ENCODE measurements at places on chromosomes 12 and 14.

GRCh38 chr12:63066782-63067181, 84.2 kb downstream of the AVPR1A start:
- no peak for DNase-seq

- DNase-seq: no peak
Measured at GRCh38 chr14:39396448-39396847, 35.8 kb downstream of the FBXO33 start.

DNA sequence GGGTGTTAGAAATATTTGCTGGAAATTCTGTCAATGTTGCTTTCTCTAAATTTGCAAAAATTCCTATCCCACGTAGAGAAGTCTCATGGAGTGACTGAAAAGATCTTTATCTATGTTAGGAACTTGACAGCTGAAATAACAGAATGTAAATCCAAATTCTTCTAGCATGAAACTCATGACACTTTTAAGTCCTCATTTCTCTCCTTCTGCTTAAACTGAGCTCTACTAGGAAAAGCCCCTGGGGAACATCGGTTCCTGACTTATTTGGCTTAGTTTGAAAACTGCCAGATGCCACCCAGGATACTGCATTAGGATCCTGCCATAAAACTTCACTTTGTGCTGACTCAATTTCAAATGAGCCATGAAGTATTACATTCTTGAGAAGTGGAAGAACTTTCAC, 426.0 kb downstream of the GALC start:
- no peak for DNase-seq

GRCh38 chr14:67151082-67151666, 38.1 kb upstream of the GARIN2 start:
- no peak for DNase-seq

GRCh38 chr12:54561164-54561563, 11.8 kb downstream of the PDE1B start:
- no peak for DNase-seq

DNA sequence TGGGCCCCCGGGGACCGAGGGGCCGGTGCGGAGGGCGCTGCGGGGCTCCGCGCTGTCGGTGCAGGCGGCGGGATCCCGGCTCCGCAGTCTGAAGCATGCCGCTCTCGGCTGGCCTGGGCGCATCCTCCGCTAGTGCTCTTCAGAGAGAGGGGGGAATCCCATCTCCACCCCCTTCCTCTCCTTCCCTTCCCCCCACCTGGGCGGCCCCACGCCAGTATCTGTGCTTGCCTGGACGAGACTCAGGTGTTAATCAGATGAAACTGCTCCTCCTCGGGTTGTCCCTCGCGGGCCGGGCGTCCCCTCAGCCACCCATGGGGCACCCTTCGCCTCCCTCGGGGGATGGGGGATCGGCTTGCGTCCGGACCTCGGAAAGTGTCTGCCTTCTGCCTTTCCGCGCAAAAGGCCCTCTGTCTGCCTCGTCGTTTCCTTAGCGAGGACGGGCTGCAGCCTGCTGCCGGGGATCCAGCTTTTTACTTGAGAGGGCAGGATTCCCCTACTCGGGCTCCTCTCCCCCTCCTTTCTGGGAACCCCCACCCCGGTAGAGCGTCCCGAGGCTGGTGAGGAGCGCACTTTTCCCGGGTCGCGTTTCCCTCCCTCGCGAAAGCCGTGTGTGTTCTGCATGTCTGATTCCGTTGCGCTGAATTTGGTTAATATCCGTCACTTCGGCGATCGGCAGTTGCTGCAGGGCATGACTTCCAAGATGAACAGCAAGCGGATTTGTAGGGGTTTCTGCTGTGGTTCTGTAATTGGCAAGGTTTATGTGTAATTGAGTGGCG, 1.1 kb downstream of the GPHN start:
- no peak for DNase-seq

GRCh38 chr12:94152292-94153078, 4.1 kb downstream of the PLXNC1 start:
- DNase-seq: no peak

GRCh38 chr12:62744551-62744950, 190.4 kb downstream of the PPM1H start:
- no peak for DNase-seq

DNA sequence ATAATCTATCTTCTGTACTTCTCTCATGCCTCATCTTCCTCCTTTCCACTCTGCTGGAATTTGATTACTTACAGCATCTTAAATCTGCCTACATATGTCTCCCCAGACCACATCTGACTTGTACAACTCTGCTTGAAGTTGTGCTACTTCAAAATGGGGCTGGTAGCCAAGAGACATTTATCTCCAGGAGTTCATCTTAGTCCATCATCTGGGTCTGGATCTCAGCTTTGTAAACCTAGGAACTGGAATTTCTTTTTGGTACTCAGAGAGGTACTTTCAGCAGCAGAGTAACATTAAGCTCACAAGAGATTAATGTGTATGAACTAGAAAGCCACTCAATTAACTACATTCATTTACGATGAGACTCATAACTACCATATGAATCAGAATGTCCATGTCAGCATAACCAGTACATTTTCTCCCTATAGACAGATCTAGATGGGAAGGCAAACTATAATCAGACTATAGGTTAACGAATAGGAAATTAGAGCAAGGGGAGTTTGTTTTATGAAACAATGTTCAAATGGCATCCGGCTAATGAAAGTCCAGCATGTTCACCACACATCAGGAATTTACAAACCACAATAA, 178.8 kb downstream of the CEP128 start:
- DNase-seq: no peak

DNA sequence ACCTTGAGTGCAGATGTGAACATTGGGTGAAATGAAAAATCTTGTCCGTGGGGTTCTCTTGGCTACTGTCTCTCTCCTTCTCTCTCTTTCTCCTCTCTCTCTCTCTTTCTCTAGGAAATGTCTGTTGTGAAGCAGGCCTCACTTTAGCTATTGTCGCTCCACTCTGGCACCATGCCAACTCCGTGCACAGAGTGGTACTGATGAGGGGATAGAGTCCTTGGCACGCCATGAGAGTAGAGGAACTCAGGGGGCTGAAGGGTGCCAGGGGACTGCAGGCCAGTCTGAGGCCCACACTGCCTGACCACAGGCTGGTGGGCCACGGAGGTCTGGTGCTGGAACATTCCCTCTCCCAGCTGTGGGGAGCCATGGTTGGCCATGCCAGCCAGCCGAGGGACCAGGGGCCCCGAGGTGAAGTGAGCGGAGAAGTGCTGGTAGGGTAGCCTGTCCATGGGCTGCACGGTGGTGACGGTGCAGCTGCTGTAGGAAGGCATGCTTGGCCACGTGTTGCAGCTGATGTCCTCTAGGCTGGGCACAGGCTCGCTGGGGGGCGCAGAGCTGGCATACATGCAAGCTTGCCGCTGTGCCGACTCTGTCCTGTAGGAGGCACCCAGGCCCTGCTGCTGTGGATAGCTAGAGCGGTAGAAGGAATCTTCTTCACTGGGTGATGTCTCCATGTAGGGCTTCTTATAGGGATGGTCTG, 50.4 kb downstream of the TBX5 start:
- DNase-seq: no peak

- DNase-seq: no peak
Measured at GRCh38 chr14:71586131-71586897, 345.9 kb upstream of the RGS6 start.

GRCh38 chr12:116144384-116144783, 133.1 kb downstream of the MED13L start:
- no peak for DNase-seq

DNA sequence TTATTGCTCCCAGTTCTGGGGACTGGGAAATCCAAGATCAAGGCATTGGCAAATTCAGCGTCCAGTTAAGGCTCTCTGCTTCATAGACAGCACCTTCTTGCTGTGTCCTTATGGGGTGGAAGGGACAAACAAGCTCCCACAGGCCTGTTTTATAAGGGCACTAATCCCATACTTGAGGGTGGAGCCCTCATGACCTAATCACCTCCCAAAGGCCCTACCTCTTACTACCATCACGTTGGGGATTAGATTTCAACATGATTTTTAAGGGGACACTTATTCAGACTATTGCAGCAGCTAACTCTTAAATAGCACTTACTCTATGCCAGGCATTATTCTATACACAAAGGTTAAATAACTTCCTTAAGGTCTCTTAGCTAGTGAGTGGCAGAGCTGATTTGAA, 17.3 kb downstream of the TOGARAM1 start:
- no peak for DNase-seq

DNA sequence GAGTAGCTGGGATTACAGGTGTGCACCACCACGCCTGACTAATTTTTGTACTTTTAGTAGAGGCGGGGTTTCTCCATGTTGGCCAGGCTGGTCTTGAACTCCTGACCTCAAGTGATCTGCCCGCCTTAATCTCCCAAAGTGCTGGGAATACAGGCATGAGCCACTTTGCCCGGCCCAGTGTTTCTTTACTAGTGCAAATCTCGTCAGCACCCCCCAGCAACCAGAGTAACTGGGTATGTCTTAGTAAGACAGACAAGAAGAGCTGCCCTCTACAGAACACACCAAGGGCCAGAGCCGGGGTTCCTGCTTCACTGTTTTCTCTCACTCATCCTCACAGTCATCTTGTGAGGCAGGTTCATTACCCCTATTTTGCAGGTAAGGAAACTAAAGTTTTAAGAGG, 78.5 kb upstream of the GPR68 start:
- no peak for DNase-seq

GRCh38 chr12:125329239-125330102, 264.2 kb downstream of the AACS start:
- no peak for DNase-seq

DNA sequence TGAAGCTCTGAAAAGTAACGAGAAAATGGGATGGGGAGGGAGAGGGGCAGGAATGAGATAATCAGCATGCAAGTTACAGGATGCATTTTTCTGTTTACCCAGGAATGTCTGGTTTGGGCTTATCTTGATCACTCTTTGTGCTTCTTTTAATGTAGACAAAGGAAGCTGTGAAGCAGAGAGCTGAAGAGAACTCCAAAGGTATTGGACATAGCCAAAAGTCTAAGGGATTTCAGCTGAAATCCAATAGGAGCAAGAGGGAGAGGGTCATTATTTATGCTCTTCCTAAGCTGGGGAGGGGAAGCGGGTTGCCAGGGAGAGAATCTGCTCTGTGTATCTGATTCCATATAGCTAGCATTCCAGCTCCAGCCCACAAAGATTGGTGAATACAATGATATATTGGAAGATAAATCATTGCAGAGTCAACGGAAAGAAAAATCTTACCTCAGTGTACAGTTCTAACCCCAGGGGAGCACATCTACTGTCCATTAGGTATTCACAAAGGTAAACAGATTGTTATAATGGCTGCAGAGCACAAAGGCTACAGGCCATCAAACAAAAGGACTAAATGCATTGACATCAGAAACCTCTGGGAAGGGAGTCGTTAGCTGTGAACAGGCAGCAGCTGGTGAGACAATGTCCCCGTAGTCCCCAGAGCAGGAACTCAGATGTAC, 61.0 kb upstream of the PELI2 start:
- DNase-seq: no peak

- DNase-seq: no peak
Measured at GRCh38 chr14:65499138-65499537, 86.6 kb downstream of the FUT8 start.

GRCh38 chr12:111842556-111843396, 748 bp downstream of the MAPKAPK5 start:
- no peak for DNase-seq

DNA sequence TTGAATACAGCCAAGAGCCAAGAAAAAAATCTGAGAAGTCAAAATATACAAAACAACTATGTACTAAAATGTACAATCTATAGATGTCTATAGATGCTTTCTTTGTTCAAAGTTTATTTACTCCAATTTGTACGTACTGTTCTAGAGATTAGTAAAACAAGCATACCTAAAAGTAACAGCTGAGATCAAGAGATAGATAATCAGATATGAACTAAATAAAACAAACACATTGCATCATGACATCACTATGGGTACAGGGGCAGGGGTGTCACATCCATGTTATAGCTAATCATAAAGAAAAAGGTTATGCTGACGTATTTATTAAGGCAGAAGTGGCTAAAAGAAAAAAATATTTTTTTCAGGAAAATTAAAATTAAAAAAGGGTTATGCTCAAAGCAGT, 72.0 kb upstream of the BBS10 start:
- DNase-seq: no peak
